ENCODE measurements at places on chromosomes 1 and 21.

GRCh38 chr1:150976879-150977694 lies 2.5 kb upstream of the CERS2 start:
- no peak for DNase-seq

DNA sequence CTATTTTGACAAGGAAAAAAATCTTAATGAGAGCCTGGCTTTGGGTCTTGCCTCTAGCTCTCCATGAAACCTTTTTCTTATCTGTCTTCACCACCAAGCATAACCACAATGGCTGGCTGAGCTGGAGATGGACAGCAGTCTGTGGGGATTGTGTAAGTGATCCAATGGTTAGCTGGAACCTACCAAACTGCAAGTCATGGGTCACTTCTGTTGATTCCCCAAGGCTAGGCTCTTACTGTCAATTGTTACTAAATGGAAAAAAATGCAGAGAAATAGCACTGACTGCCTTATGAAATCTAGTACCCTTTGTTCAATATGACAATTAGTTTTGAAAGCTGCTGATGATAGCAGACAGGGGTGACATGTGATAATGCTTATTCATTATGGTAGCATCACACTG lies 359.0 kb downstream of the ST6GALNAC3 start:
- no peak for DNase-seq

DNA sequence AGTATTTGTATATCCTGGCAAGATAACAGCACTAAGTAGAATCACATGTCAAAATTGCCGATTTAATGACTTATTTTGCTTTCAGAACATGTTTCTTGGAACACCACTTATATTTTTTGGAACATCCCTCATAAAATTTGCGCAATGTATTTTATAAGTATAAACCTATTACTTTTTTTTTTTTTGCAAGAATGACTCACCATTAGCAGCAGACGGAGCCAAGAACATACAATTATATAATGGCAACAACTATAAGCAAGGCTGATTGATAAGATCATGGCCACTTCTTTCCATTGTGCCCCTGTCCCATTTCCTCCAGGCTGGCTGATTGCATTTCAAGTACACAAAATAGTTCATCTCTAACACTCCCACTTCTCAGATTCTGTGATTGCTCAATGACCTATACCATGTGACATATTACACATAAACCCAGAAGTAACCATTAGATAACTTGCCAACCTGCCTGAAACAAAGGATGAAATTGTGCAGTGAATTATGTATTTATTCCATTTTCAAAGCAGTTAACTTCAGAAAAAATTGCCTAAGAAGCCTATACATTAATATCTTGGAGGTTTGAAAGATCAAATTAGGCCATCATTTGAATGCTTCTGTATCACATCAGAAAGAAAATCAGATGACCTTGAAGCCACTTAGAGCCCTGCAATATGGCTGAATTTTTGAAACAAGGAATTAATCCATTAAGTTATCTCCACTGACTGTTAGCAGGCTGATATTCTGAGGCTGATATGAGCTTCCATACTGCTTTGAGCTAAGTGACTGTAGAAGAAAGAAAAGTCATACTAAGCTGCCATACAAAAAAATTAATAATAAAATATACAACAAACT lies 77.8 kb upstream of the PRMT6 start:
- DNase-seq: no peak

DNA sequence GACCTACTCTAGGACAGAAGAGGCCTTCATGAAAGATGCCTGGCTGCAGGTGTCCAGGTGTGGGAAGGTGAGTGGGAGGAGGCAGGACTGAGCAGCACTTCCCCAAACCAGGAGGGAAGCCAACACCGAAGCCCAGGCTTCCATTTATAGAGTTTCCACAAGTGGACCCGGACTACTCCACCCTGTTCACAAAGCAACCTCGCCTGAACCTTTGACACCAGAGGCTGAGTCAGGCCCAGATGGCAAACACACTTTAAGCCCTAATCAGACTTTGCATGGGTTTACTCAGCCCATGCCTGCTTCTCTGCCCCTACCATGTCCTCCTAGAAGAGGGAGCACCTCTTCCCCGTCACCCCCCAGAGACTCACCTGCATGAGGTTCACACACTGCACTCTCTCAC lies 14.0 kb downstream of the PRR9 start:
- DNase-seq: no peak

DNA sequence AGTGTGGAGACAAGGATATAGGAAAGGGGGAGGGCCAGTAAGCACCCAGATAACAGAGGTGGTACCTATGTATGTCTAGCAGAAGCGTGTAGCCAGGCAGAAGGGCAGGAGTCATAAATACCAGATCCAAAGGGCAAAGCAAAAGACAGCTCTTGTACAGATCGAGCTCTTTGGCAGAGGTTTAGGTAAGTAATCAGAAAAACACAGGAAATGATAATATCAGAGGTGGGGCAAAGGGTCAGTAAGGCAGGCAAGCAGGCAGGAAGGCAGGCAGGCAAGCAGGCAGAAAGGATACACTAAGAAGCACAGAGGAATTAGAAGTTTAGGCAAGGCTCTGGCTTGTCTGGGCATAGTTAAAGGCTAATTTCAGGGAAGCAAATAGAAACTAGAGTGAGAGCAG lies 22.7 kb upstream of the SLFNL1 start:
- DNase-seq: no peak

All from GOT3 (cell line).